Urothelium cell line (cell line): ENCODE measurements at places on chromosomes 5 and 9.

DNA sequence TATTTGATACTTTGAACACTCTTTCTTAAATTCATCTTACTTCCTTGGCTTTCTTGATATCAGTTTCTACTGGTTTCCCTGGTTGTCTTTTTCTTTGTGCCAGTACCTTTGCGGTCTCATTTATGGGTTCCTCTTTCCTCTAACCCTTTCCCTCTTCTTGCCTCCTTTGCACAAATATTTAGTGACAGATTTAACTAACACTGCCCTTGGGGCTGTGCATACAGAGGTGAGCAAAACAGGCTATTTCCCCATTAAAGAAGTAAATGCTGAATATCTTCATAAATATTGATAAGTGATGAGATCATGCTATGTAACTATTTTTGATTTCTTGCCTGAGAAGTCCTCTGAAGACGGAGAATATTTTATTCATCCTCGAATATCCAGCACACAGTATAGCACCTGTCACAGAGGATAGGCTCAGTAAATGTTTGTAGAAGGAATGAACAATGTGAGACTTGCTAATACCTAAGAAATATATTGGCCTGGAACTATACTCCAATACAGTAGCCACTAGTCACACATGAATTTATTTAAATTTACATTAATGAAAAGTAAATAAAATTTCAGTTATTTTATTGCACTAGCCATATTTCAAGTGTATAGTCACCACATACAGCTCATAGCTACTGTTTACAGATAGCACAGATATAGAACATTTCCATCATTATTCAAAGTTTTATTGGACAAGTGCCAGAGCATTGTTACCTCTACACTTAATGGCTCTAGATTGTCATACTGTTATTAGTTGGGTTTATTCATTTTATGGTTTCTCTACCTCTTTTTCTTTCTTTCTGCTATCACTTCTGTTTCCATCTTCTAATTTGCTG lies 90.4 kb downstream of the RIC1 start:
- no peak for DNase-seq

- no peak for DNase-seq
These were observed 112.0 kb downstream of the RXRA start for GRCh38 chr9:134438195-134438788.

DNA sequence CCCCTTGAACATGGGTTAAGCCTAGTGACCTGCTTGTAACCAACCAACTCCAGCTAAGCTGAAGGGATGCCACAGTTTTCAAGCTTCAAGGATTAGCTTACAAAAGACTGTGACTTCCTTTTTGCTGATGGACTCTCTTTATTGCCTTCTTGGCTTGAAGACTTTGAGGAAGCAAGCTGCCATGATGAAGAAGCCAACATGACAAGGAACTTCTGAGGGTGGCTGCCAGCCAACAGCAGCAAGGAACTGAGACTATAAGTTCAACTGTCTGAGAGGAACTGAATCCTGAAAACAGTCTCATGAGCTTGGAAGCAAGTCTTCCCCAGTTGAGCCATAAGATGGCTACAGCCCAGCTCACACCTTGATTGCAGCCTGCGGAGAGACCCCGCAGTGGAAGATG lies 116.1 kb upstream of the TAF11L2 start:
- no peak for DNase-seq

DNA sequence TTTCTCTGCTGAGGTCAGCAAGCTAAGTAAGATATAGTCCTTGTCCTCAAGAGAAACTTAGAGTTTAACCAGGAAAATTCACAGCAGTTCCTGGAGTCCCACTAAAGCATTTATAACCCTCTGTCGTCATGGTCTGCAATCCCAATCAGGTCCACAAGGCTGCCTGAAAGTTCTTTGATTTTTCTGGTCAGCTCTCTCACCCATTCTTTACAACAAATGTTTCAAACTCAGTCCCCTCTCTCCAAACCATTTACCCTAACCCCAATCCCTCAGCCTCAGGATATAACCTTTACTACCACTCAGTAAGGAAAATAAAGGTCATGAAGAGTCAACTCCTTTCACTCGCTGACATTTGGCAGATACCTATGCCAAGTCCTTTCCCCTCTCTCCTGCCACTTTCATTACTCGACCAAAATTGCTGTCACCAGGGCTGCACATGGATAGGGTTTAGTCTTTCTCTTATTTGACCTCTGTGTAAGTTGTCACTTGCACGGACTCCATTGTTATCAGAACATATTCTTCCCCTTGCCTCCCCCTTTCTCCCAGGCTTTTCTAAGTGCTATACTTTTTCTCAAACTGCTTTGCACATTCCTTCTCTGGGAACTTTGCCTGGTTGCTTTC lies 936.6 kb downstream of the NR2F1-AS1 start:
- no peak for DNase-seq

DNA sequence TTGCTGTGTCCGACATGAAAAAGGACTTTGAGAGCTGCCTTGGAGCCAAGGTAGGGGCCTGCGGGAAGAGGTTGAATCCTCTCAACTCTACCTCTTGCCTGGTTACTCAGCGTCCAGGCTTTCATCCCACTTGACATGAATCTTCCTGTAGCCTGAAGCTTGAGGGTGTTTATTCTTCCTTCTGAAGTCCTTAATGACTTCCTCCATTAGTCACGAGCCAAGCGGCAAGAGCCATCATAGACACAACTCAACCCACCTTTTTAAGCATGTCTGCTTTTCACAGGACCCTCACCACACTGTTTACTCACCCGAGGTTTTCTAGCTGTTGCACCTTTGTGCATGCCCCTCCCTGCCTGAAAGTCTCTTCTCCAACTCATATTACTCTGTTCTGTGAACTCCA lies 40.2 kb downstream of the ACO1 start:
- DNase-seq, result no peak

- peak; percentile 58 for DNase-seq
These were observed 143.4 kb downstream of the GDNF start for GRCh38 chr5:37696190-37697021.

DNA sequence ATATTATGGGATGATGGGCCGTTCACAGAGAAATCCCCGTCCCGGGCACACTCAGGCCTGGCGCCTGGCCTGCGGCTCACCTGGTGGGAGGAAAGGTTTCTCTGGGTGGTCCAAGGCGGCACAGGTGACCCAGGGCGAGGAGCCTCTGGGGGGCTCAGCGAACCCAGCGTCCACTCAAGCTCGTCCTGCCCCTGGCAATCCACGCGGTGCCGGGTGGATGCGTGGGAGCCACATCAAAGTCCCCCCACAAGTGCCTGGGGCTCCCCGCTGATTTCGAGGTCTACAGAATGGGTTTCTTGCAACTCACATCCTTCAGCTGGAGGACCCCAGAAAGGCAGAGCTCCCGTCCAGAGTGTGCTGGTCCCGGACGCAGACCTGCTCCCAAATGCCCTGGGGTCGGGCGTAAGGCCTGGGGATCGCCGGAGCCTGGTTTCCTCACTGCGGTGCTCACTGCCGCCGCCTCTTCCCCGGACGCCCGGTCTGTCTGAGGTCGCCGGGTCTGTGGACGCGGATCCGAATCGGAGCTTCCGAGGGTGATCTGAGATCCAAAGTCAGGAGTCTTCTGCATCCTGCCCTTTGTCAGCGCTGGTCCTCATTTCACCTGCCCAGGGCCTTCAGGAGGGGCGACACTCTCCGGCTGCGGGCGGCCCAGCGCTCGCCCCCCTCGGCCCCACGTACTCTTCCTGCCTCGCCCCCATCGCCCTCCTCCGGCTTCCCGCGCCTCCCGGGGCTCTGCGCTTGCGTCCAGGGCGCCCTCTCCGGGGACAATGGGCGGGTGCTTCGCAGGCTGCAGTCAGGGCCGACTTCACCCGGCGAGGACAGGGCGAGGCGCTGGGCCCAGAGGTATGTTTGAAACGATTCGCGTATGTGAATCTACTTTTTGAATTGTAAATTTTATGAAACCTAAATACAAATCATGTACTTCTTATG lies 20.0 kb upstream of the RUFY1 start:
- DNase-seq, result no peak

DNA sequence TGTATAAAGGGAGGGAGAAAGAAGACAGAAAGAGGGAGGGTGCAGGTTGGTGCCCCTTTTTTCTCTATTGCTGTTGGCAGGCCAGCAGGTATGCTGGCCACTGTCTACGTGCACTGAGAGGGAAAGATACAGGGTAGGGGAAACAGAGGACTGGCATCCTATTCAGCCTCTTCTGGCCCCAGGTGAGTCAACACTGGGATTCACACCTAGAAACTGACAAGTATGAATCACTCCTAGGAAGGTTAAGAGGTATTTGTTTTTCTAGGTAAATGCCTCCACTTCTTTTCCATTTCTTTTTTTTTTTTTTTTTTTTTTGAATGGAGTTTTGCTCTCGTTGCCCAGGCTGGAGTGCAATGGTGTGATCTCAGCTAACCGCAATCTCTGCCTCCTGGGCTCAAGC lies 2.8 kb upstream of the UBAP1 start:
- DNase-seq, result no peak

DNA sequence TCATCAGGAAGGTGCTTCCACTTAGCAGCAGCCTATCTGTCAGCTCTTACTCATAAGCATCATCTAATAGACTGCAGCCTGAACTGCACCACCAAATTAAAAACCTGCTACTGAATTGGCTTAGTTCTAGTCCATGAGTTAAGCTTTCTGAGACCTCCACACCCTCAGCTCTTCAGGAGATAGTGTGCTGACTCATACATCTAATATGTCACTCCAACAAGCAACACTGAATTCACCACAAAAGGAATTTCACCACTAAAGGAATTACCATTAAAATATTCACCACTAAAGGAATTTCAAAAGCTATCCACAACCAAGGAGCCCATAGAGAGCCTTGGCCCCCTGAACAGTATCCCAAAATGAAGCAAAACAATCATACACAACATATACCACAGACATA lies 418.5 kb upstream of the RORB start:
- peak; percentile 73 for DNase-seq

- DNase-seq, result no peak
These were observed 437.7 kb downstream of the SPOCK1 start for GRCh38 chr5:137061382-137061781.

GRCh38 chr5:123929055-123929474 lies 417.1 kb downstream of the CSNK1G3 start:
- DNase-seq, result no peak

DNA sequence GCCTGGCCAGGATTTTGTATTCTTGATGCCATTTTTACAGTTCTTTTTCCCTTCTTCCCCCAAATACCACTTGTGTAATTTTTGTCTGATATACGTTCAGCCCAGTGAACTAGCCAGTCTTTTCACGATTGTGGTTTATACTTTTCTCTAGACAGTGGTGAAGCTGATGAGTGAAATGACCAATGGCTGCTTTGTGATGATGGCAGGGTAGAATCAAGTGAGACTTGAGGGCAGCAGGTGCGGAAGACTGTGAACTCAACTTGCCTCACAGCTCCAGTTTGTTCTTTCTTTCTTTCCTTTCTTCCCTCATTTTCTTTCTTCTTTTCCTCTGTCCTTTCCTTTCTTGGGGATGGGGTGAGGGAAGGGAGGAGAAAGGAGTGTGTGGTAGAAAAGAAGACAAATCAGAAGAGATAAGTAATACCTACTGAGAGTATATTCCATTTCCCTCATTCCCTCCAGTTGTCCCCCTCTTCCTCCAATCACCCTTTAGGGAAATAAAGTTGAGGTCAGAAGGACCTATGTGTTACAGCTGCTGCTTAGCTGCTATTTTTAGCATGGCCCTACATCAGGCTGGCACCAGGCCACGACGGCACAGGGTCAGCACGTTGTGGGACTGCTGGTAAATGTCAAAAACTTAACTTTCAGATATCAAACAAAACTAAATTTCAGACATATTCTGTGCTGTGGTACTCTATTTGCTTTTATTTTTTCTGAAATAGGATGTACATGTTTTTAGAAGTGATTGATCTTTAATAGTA lies 12.3 kb downstream of the ZSWIM6 start:
- no peak for DNase-seq

GRCh38 chr5:144481861-144482260 lies 311.2 kb downstream of the KCTD16 start:
- DNase-seq, result no peak

DNA sequence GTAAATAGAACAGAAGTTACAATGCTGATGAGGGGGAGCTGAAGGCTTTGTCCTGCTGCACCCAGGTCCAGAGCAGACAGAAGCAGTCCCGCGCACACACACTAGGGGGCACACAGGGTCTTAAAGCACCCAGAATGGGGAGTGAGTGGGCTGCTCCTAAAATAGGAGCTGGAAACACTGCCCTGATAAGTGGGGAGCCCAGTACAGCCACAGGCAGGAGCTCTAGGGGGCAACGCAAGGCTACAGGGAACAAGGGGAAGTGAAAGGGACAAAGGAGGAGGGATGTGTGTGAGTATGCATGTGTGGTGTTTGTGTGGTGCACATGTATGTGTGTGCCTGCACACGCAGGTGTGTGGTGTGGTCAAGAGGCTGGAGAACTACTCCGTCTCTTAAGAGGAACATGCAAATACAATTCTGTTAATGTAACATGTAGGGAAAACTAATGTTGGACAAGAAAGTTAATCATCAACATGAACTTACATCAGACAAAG lies 191.5 kb downstream of the ROR2 start:
- peak; percentile 57 for DNase-seq

- no peak for DNase-seq
These were observed 70.3 kb upstream of the VCAN start for GRCh38 chr5:83401122-83401731.

- DNase-seq, result no peak
These were observed 3.6 kb downstream of the PROP1 start for GRCh38 chr5:177992466-177992865.

DNA sequence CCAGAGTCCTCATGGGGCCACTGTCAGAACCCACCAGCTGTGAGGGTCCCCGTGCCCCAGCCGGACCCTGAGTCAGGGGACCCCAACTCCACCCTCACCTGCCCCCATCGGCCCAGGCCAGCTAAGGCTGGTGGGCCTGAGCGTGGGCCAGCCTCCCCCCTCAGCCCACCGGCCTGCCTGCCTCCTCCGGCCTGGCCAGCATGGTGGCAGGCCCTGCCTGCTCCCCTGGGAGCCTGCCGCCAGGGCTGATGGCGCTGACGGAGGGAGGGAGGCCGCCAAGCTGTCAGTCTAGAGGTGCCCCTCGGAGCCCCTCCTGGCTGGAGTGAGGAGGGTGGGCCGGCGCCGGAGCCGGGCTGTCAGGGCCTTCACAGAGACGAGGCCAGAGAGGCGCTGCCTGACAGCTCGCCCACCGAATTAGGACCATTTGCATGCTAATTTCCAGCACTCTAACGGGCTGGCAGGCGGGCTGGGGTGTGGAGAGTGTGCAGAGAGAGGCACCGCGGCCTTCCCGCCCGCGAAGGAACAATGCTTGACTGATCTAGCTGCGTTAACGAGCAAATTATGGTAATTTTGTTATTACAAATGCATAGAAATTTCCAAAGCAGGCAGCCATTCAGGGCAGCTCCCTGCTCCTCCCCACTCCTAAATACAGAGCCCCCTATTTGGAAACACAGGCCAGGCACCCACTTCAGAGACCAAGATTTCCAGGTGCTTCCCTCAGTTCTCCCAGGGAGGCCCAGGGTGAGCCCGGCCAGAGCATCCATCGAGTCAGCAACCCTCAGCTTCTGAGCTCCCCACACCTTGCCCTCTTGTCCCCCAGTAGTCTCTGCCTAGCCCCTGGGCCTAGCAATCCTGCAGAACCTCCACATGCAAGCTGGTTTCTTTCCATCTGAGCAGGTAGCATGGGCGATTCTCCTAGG lies 169.3 kb downstream of the PAX5 start:
- no peak for DNase-seq

GRCh38 chr9:87370049-87370685 lies 127.5 kb upstream of the DAPK1 start:
- DNase-seq, result no peak
